ENCODE measurements at places on chromosomes 13 and 19.

DNA sequence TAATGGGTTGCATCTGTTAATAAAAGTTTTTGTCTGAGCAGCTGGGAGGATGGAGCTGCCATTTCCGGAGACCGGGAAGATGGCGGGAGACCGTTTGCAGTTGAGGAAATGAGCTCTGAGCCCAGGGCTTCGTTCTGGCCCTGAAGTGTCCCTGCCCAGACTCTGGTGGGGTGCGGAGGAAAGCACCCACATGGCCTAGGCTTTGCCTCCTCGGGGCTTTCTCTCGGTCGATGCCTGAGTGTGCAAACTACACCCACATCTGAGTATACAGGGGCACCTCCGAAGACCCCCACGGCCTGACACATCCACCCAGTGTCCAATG is 15.6 kb upstream of the NANOS3 start:
- H3K36me3 ChIP-seq = peaks cover 5% of the 10 kb centered on the region
- peak; percentile 49 for DNase-seq
- peak overlapping the region; percentile 97 for H3K4me3 ChIP-seq
- H3K4me1 ChIP-seq = peaks cover 34% of the 10 kb centered on the region
- H3K27me3 ChIP-seq = peaks cover 16% of the 10 kb centered on the region

GRCh38 chr13:52428295-52428694 is 22.1 kb downstream of the VPS36 start:
- peaks cover 3% of the 10 kb centered on the region for H3K4me1 ChIP-seq
- no peak overlapping the region for H3K4me3 ChIP-seq
- DNase-seq = no peak
- no peak overlapping the region for H3K27ac ChIP-seq

DNA sequence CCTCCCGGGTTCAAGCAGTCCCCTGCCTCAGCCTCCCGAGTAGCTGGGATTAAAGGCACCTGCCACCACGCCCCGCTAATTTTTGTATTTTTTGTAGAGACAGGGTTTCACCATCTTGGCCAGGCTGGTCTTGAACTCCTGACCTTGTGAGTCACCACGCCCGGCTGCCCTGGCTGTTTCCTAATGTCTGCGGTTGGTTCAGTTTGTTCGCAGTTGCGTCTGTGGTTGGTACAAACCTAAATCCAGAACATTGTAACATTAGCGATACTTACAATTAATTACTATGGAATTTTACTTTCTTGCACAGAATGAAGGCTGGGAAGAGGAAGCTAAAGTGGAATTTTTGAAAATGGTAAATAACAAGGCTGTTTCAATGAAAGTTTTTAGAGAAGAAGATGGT is 38.1 kb downstream of the RNF17 start:
- DNase-seq = no peak
- no peak overlapping the region for H3K4me3 ChIP-seq

GRCh38 chr19:34539396-34539795 is 57.8 kb downstream of the WTIP start:
- DNase-seq = no peak
- peaks cover 39% of the 10 kb centered on the region for H3K27me3 ChIP-seq
- no peaks in the 10 kb centered on the region for H3K36me3 ChIP-seq
- H3K4me1 ChIP-seq = no peaks in the 10 kb centered on the region
- no peak overlapping the region for H3K4me3 ChIP-seq

DNA sequence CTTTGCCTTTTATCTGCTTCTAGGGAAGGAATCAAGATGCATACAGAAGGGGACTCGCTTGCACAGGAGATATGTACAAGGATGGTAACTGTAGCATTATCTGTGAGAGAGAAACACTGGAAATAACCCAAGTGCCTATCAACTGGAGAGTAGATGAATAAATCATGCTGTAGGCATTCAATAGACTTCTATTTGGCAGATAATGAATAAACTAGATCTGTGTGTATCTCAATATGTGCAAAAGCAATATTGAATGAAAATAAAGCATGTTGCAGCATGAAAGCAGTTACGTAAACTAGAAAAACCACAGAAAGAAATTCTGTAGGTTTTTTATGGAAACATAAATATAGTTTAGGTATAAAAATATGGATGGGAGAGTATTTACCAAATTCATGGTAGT is 38.6 kb upstream of the RGCC start:
- no peaks in the 10 kb centered on the region for H3K4me1 ChIP-seq
- H3K27ac ChIP-seq = no peak overlapping the region
- no peak for DNase-seq
